ENCODE measurements at places on chromosomes 2 and 18.

GRCh38 chr2:158619496-158619895 is 162.7 kb downstream of the PKP4 start:
- DNase-seq: no peak

DNA sequence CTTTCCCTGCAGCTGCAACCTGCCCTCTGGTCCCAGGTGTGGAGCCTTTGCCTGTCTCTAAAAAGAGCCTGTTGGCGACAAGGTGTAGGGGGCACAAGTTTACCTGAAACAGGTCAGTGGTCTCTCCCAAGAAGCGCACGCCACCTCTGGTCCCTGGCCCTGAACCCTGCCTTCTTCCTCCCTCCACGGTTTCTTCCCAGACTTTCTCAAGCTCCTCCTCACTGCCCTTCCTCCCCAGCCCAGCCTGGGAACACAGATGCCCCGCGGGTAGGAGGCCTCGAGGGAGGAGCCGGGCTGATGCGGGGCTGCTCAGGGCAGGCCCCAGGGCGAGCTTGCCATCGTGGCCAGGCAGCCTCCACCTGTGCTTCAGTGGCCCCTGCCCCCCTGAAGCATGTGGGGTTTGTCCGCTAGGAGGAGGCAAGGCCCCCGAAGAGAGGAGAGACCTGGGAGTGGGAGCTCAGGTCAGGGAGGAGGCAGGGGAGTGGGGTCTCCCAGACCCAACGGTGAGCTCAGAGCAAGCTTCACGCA is 89.5 kb downstream of the SMAD7 start:
- no peak for DNase-seq

DNA sequence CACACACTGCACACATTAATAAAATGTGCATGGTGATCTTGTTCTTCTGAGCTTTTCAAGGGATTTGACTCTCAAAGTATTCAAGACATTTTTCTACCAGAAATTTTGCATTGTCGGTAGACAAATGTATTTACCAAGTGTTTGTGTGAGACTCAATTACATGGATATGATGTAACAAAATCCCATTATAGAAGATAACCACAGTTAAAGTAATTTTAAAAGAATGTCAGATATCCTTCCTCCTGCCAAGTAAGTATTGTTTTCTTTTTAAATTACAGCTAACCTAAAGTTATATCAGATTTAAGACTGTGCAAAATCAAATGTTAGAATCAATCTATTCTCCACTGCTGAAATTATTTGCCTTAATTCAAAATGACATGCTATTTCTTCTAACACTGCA is 1344.5 kb upstream of the CHAC2 start:
- no peak for DNase-seq

GRCh38 chr2:64937687-64938491 is 51.3 kb upstream of the SLC1A4 start:
- no peak for DNase-seq

DNA sequence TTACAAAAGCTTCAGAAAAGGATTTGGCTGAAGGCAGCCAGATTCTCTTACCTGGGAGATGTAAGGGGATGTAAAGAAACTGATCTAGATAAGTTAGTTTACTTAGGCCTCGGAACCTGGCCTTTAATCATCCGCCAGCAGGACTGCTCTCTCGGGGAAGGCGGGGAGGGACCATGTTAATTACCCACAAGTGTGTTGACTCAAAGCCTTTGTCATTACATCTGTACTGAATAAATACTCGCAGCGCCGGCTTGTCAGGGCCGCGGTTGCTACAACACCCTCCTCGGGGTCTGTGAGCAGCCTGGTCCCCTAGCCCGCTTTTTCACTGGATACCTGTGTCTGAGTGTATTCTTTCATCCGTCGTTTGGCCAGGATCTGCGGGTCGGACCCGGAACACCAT is 6.7 kb downstream of the CHMP3 start:
- DNase-seq: peak; percentile 56

DNA sequence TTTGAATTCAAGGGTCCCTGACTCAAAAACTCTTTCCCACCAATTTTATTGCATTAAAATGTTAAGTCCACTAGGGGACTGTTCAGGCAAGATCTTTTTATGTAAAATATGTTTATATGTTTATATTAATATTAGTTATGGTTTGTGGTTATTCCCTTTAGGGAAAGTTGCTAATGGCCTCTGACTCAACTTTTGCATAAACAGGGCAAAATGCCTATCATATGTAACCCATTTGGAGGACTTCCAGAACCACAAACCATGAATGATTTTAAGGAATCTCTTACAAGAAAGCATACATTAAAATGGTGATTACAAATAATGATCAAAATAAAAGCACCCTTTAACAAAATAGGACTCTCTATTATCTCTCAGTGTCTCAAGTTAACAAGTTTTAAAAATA is 1484.5 kb upstream of the ZEB2 start:
- no peak for DNase-seq

GRCh38 chr2:172927641-172928357 is 147.8 kb upstream of the MAP3K20 start:
- DNase-seq: no peak

GRCh38 chr2:199739413-199740110 is 111.4 kb downstream of the FTCDNL1 start:
- peak; percentile 60 for DNase-seq

DNA sequence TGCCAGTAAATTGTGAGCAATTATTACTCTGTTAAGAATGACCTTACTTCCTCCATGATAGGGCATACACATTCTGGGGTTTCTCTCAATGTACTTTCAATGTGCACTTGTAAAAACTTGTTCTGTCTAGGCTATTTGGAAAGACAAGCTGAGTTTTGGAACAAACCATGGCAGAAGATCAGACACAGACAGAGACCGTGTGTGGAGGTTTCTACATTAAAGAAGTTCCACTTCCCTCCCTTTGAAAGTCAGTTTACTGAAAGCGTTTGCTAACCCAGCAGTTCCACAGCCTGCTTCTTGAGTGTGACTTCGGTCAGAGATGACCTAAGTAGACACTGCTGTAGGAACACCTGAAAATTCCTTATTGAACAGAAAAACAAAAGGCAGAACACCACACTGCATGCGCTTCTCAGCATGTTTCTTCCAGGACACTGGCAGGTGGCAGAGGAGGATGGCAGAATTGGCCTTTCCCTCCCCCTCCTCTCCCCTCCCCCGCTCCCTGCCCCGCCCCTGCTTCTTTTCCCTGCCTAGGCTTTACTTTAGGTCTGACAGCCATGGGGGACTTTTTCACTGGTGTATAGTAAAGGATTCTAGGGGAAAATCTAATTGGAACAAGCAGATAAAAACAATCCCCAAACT is 109.8 kb downstream of the NOL10 start:
- DNase-seq: no peak

DNA sequence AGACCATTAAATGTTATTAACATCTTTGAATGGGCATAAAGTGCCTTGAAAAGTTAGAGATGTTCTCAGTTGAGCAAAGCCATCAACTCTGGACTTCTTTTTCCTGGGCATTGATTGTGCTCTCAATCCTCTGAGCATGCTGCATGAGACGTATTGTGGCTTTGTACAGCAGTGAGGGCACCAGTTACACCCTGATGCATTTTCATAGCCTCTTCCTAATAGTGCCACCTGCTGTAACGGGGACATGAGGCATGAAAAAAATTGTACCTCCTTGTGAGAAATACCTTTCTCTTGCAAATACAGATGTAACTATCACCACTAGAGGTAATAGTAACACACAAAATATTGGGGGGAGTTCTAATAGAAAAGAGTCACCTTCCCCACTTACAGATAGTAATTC is 697.5 kb downstream of the TMEM182 start:
- peak; percentile 41 for DNase-seq

- DNase-seq: no peak
Measured at GRCh38 chr18:8812631-8813030, 107.3 kb downstream of the MTCL1 start.

DNA sequence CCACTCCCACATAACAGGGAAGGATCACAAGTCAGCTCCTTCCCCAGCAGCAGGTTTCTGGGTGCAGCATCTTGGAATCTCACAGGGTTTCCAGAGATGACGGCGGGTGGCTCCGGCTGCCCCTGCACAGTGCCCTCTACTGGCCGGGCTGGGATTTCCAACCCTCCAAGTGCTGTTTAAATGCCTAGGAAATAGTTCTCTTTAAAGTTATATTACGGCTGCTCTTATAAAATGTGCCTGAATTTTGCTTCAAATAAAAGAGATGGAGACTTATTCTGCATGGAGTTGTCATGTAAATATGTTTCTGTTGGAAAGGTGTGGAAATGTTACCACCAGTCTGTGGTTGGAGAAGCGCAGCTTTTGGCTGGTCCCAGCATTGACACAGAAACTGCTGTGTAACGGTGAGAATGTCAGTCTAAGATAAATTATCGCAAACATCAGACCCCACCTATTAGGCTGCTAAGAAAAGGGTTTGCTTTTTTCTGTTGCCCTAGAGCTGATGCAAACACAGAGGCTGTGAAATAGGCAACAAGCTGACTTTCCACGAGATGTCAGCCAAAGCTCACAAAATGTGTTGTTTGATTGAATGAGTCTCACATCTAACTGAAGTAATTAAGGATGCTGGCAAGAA is 3.3 kb upstream of the HJURP start:
- no peak for DNase-seq

GRCh38 chr2:74947703-74948102 is 10.7 kb upstream of the POLE4 start:
- no peak for DNase-seq

GRCh38 chr18:32714571-32715148 is 58.2 kb downstream of the KLHL14 start:
- DNase-seq: peak; percentile 73

DNA sequence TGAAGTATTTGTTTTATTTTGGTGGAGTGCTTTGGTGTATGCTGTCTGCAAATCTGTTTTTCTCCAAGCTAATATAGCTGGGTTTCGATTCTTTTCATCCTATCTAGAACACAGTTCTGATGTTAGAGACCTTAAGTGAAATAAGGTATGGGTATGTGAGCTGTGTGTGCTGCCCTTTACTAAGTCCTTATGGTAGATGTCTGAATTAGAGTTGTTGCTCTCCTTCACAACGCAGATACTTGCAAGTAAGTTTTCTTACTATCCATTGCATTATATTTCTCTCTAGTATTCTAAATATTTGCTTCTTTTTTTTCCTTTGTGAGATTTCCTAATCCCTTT is 38.6 kb downstream of the AGFG1 start:
- no peak for DNase-seq

DNA sequence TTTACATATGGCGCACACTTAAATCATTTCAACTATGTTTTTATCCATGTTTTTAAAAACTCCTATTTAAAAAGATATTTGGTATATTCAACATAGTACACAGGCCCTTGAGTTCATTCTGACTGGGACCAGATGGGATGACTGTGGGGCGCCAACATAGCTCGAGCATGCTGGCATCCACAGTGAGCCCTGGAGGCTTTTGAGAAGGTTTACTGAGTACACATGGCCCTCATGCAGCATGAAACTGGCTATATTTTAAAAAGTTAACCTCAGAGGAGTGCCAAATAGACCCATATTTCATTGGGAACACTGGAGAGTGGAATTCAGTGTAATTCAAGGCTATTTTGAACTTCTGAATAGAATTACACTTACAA is 83.6 kb downstream of the CCDC85A start:
- DNase-seq: no peak

DNA sequence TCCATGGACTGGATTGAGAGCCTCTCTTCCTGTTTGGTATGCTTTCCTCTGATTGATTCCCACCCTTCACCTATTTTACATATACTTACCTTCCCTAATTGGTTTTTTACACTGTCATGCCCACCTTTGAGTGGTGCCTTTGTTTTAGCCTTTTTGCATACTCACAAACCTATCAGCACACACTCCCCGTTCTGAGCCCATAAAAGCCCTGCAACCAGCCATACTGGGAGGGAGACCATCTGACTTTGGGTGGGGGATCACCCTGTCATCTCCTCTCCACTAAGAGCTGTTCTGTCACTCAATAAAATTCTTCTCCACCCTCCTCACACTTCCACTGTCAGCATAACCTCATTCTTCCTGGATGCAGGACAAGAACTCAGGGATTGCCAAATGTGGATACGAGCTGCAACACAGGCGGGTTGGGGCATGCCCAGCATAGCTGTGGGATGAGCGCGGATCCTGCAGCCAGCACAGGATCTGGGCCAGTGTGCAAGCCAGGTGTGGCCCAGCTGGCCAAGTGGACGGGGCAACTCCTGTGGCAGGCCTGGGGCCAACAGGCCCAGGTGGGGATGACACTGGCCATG is 9.4 kb upstream of the MOB1A start:
- DNase-seq: peak; percentile 46

DNA sequence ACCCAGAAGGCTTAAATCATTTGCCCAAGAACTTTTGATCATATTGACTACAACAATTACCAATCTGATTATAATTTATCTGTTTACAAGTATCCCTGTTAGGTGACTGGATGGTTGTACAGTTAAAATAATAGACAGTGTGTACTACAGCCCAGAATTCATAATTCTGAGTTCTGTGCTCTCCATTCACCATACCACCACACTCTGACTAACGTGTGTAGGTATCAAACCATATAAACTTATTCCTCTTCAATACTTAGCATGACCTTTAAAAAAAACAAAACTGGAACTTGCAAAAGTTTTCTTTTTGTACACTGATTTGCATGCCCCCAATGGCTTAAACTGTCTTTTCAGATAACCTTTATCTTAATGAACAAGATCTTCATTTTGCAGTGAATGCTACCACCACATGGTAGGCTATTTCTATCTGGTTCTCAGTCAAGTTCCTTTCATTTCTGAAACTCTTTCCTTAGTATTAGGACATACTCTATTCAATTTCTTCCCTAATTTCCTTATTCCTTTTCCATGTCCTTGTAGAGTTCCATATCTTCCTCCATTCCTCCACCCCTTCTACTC is 50.9 kb downstream of the SOS1 start:
- no peak for DNase-seq

- DNase-seq: no peak
Measured at GRCh38 chr2:88049622-88050021, 6.0 kb downstream of the KRCC1 start.

DNA sequence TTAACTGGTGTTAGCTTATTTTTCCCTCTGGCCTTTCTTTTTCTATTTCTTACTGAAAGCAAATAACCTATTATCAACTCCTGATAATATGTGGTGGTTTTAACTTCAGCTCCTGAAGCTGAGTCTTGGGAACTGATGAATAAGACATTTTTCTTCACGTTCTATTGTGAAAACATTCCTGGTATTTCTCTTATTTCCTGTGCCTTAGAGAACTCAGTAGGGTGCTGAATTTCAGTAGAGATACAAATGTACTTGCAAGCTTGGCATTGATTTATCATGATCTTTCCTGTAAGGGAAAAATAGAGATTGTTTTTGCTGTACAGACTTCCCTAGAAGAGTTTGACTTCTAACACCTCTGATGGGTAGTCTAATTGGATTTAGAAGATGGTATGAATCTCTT is 52.8 kb upstream of the DCC start:
- no peak for DNase-seq

- no peak for DNase-seq
Measured at GRCh38 chr2:37934591-37935513, 9.8 kb downstream of the RMDN2 start.

DNA sequence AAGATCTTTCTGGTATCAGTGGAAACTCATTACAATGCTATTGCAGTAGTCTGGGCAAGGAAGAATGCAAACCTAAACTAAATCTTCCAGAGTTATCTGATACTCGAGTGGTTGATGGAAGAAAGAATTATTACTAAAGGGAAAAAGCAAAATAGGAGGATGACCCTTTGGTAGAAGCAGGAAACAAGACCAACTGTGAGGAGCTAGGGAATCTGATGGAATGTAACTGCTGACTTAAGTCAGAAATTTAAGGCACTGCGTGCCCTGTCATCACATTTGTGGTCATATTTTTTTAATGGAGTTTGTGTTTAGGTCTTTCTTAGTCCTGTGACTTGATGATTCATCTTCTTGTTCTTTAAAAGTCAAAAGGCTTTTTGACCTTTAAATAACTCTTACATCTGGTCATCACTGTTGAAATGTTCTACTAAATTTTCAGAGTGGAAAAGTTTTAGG is 36.5 kb upstream of the ARMC9 start:
- DNase-seq: no peak
